ENCODE measurements at places on chromosomes 3 and 15. TPM values are rescaled to one million over a fixed set of nuclear protein-coding genes. Genes with fewer than 3 reads are reported as not detected.
A peak's percentile ranks its signal among the peaks of the same experiment; 100 is the strongest.

KLHDC8B gene
- 12.9 TPM for polyA plus RNA-seq

GRCh38 chr3:186185194-186185787 is 76.4 kb upstream of the ETV5 start:
- peak overlapping the region; percentile 56 for H3K4me3 ChIP-seq
- no peaks in the 10 kb centered on the region for H3K27me3 ChIP-seq
- H3K4me1 ChIP-seq: peaks cover 40% of the 10 kb centered on the region
- DNase-seq: peak; percentile 61
- H3K36me3 ChIP-seq: peaks cover 64% of the 10 kb centered on the region

ANKRD34C gene
- not detected for polyA plus RNA-seq

CPLX3 gene
- not detected for polyA plus RNA-seq

DNA sequence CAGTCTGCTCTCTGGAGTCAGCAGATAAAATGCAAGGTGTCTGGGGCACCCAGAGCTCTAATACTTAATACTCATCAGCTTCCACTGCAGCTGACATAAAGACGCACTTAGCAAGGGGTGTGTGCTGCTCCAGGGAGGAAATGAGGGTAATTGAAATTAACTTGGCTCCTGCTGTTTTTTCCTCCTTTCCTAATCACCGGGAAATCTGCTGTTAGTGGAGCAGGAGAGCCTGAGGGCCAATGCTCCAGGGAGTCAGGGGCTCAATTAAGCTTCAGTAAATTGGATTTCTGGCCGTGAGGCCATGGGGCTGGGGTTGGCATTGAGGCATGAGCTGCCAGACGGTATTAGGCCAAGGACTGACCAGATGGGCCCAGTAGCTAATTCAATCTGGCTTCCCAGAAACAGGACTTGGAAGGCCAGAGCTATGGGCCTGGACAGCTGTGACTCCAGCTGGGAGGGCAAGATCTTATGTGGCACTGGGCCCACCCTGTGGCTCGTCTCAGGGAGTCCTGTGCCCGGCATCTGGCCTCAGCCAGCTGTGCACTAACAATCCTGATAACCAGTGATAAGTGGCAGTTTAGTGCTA is 30.7 kb upstream of the CHRNB4 start:
- DNase-seq: no peak
- H3K4me3 ChIP-seq: no peak overlapping the region
- no peaks in the 10 kb centered on the region for H3K27me3 ChIP-seq
- H3K27ac ChIP-seq: no peak overlapping the region

DNA sequence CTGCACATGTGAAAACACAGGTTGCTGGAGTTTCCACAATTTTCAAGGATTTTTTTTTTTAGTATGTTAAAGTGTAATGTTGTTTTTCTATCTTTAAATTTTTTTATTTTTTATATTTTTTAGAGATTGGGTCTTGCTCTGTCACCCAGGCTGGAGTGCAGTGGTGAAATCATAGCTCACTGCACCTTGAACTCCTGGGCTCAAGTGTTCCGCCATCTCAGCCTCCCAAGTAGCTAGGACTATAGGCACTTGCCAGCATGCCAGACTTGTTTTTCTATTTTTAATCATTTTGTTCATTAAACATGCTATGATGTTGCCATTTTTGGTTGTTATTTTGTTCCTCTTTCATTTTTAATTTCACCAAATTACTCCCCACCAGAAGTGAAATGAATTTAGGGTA is 16.7 kb upstream of the THUMPD3 start:
- H3K36me3 ChIP-seq: no peaks in the 10 kb centered on the region
- H3K27me3 ChIP-seq: no peaks in the 10 kb centered on the region
- H3K4me3 ChIP-seq: no peak overlapping the region
